ENCODE measurements at places on chromosomes 16 and 17.

DNA sequence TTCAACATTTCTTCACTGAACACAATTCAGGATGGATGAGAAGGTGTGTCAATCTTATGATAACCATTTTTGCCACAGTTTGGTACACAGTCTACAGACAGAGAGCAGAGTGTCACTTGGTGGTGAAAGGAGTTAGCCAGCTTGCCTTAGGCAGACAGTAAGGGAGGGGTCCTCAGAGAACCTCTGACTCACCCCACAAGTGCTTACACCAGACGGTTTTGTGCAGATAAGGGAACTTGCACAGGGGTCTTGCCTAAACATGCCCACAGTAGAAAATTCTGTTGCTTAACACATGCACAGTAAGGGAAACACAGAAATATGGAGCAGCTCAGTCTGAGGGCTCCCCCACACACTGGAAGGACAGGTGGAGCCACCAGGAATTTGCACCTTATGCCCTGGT lies 204.5 kb upstream of the CDH8 start:
- DNase-seq, result no peak

- no peak for DNase-seq
Measured at GRCh38 chr17:8253801-8254200, 4.7 kb downstream of the PFAS start.

GRCh38 chr17:1918346-1919162 lies 88.7 kb downstream of the RPA1 start:
- DNase-seq, result no peak

DNA sequence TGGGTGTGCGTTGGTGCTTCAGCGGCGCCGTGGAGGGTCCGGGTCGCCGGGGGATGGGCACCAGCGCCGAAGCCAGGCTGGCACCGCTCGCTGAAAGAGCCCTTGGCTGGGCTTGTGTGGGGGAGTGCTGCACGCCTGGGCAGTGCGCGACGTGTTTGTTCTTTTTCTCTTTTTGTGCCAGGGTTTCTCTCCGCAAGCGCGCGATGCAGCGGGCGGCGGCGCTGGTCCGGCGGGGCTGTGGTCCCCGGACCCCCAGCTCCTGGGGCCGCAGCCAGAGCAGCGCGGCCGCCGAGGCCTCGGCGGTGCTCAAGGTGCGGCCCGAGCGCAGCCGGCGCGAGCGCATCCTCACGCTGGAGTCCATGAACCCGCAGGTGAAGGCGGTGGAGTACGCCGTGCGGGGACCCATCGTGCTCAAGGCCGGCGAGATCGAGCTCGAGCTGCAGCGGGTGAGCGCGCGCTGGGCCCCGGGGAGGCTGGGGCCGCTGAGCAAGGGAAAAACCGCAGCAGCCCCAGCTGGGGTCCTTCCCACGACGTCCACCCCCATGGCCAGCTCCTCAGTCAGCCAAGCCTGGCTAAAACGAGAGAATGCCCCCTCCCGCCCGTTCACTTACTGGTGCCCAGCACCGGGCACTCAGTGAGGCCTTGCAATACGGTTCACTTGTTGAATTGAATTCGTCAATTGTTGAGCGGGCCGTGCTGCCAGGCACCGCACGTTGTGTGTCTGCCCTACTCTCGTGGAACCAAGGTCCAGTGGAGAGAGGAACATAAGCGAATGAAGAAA lies 541 bp downstream of the GPT2 start:
- no peak for DNase-seq

DNA sequence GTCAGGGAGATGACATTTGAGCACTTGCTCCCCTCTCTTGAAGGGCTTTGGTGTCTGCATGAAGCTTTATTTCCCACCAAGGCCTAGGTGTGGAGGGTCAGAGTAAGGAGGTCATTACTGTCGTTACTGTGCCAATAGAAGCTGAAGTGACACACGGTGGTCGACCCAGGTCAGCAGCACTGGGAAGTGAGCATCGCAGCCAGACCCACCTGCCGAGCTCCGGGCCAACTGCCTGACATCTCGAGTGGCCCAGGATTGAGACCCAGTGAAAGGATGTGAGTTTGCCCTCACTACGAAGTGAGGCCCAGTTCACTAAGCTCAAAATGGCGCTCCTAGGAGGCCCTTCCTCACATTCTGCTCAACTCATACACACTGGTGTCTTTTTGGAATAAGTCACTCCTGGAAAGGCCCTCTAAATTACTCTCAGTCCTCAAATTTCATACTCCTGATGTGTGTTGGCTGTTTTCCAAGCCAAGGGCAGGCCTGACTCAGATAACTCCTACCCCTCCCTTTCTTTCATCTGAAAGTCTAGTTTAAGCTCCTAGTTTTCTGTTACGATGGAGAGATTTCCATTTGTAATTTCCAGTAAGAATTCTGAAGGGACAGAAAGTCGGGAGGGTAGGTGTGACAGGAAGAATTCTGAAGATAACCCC lies 200.4 kb downstream of the LGALS9B start:
- DNase-seq, result no peak

- no peak for DNase-seq
Measured at GRCh38 chr17:55546481-55546880, 35.2 kb upstream of the SMIM36 start.

Measured in activated CD4-positive, alpha-beta T cell treated with anti-CD3 and anti-CD28 coated beads for 1 hour (primary cell).